ENCODE measurements at places on chromosomes 11 and 22. TPM values are rescaled to one million over a fixed set of nuclear protein-coding genes. Genes with fewer than 3 reads are reported as not detected.

DNA sequence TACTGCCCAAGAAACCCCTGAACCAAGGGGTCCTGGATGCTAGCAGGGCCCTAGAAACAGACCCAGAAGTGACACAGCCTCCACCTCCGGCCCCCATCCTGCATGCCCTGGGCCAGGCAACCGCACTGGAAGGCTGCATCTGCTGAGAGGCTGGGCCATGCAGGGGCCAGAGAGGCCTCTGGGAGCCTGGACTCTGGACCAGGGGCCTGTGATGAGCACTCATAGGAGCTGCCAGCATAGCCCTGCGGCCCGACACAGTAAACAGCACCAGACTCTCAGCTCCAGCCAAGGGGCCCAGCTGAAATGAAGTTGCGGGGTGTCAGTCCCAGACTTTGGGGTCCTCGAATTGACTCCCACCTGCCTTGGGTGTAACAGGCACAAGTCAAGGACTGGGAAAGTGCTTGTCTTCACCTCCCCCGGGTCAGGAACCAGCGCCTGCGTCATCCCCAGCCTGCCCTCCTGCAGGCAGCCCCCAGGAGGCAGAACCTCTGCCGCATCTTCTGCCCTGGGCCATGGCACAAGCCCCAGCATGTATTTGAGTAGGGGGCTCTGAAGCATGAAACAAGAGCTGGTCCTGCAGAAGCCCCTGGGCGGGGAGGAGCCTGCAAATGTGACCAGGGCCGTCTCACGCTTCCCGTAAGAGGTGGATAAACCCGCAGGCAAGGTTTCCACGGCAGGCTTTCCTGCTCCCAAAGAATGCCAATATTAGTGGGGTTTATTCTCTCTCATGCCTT, 25.2 kb upstream of the CCND1 start:
- no peaks in the 10 kb centered on the region for H3K36me3 ChIP-seq
- no peak overlapping the region for H3K27ac ChIP-seq

DNA sequence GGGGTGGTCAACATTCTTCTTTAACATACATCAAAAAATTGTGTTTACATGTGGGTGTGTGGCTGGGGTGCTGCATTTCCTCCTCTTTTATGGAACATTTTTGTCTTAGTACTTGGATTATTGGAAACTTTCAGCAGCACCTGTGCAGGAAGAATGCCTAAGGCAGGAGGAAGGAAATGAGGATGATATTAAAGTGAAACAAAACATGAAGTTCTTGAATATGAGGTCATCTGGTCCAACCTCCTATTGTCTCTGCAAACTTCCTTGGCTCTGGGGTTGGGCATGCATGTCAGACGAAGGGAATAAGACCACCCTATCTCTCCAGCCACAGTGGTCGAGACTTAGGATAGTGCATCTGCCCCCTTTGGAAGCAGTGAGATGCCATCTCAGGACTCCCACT, 20.6 kb upstream of the OR9Q1 start:
- H3K27me3 ChIP-seq: no peaks in the 10 kb centered on the region
- no peak overlapping the region for H3K27ac ChIP-seq
- no peak for DNase-seq
- no peaks in the 10 kb centered on the region for H3K36me3 ChIP-seq
- H3K4me3 ChIP-seq: no peak overlapping the region
- no peaks in the 10 kb centered on the region for H3K4me1 ChIP-seq

The KCNQ1 gene
- total RNA-seq: not detected

The LSP1 gene
- 26.9 TPM for total RNA-seq

The YPEL4 gene
- 0.24 TPM for total RNA-seq

GRCh38 chr11:121194731-121195596, 93.9 kb downstream of the TECTA start:
- H3K27me3 ChIP-seq: peaks cover 26% of the 10 kb centered on the region
- H3K27ac ChIP-seq: no peak overlapping the region
- no peak for DNase-seq

GRCh38 chr22:31305194-31305593, 12.9 kb upstream of the PIK3IP1 start:
- no peaks in the 10 kb centered on the region for H3K36me3 ChIP-seq
- H3K4me1 ChIP-seq: no peaks in the 10 kb centered on the region
- no peak for DNase-seq
- peaks cover 48% of the 10 kb centered on the region for H3K27me3 ChIP-seq
- H3K4me3 ChIP-seq: no peak overlapping the region

GRCh38 chr11:29447821-29448220, 569.0 kb downstream of the KCNA4 start:
- DNase-seq: no peak
- no peaks in the 10 kb centered on the region for H3K36me3 ChIP-seq
- peaks cover 19% of the 10 kb centered on the region for H3K4me1 ChIP-seq
- H3K27ac ChIP-seq: no peak overlapping the region
- no peaks in the 10 kb centered on the region for H3K27me3 ChIP-seq

The CRYBB3 gene
- not detected for total RNA-seq

The OLFML1 gene
- total RNA-seq: 59.7 TPM

GRCh38 chr11:10268746-10269488, 25.1 kb downstream of the SBF2 start:
- DNase-seq: no peak
- no peaks in the 10 kb centered on the region for H3K36me3 ChIP-seq
- H3K27me3 ChIP-seq: no peaks in the 10 kb centered on the region
- H3K4me1 ChIP-seq: peaks cover 39% of the 10 kb centered on the region

The CAT gene
- 18.4 TPM for total RNA-seq

The FAM83F gene
- total RNA-seq: not detected

The NUDT22 gene
- total RNA-seq: 43.7 TPM

DNA sequence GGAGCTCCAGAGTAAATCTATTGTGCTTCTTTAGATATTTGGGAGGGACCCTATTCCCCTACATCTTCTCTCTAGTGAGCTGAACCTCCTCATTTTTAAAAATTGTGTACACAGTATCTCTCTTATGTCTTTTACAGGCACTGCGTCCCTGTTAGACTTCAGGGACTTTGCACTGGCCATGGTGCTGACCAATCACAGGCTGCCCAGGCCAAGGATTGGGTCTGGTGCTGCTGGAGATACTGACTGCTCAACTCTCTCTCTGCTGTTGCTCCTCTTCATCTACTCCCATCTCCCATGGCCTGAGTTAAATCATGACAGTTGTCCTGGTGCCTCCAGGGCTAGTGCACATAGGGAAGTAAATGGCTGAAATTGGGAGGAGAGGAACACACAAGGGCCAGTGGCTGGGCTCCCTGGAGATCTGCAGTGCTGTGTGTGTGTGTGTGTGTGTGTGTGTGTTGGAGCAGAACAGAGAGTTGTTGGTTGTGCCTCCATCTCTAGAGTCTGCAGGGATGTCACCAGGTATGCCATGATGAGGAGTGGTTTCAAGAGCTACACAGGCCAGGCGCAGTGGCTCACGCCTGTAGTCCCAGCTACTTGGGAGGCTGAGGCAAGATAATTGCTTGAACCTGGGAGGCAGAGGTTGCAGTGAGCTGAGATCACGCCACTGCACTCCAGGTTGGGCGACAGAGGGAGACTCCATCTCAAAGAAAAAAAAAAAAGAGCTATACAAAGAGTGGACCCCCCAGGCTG, 155.3 kb downstream of the ST3GAL4 start:
- no peak overlapping the region for H3K27ac ChIP-seq
- no peaks in the 10 kb centered on the region for H3K36me3 ChIP-seq
- H3K4me3 ChIP-seq: no peak overlapping the region
- no peaks in the 10 kb centered on the region for H3K4me1 ChIP-seq

- DNase-seq: no peak
- peaks cover 11% of the 10 kb centered on the region for H3K4me1 ChIP-seq
- H3K27me3 ChIP-seq: peaks cover 9% of the 10 kb centered on the region
- no peak overlapping the region for H3K27ac ChIP-seq
- no peak overlapping the region for H3K4me3 ChIP-seq
- peaks cover 1% of the 10 kb centered on the region for H3K36me3 ChIP-seq
Measured at GRCh38 chr11:27022659-27023251, 17.9 kb upstream of the BBOX1 start.

The FAM89B gene
- total RNA-seq: 84.2 TPM

The PLA2G3 gene
- 0.13 TPM for total RNA-seq

DNA sequence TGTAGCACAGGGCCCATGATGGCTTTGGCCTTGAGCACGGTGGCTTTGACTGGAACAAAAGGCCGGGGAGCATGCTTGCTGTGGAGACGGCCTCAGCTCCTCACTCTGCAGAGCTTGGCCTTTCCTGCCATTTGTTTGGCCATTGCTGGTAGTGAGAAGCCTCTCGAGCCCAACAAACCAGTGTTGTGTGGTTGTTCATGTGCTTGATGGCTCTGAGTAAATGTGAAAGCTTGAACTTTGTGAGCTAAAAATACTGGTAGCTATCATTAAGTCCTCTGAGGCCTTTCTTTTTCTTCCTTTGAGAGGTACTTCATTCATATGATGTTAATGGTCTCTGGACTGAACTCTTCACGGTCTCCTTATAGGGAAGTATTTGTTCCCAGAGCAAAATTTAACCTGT, 39.6 kb downstream of the NAT10 start:
- H3K27ac ChIP-seq: no peak overlapping the region
- H3K4me3 ChIP-seq: no peak overlapping the region
- no peak for DNase-seq
- H3K27me3 ChIP-seq: no peaks in the 10 kb centered on the region

The PTPRCAP gene
- 0.89 TPM for total RNA-seq

DNA sequence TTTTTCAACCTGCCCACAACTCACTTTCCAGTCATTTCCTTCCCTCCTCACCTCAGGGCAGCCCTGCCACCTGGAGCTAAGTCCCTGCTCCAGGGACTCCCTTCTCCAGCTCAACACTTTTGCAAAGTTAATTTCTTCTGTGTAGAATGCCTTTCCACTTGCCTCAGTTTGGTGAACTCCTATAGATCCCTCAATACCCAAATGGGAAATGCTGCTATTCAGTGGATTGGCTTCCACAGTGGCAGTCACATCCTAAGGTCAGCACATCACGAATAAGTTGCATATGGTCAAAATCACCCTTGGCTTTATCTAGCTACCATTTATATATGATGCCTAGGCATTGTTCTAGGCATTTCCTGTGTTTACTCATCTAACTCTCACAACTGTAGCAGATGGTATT, 23.6 kb downstream of the GDPD5 start:
- peaks cover 25% of the 10 kb centered on the region for H3K4me1 ChIP-seq
- DNase-seq: no peak
- no peaks in the 10 kb centered on the region for H3K27me3 ChIP-seq
- no peak overlapping the region for H3K27ac ChIP-seq
- H3K36me3 ChIP-seq: no peaks in the 10 kb centered on the region

- no peaks in the 10 kb centered on the region for H3K27me3 ChIP-seq
- H3K27ac ChIP-seq: peak overlapping the region; percentile 68
- peaks cover 32% of the 10 kb centered on the region for H3K4me1 ChIP-seq
- H3K36me3 ChIP-seq: no peaks in the 10 kb centered on the region
- no peak overlapping the region for H3K4me3 ChIP-seq
- DNase-seq: no peak
Measured at GRCh38 chr11:122749005-122749687, 89.2 kb upstream of the CRTAM start.

The GGTLC3 gene
- not detected for total RNA-seq

The KRTAP5-9 gene
- not detected for total RNA-seq

- peaks cover 14% of the 10 kb centered on the region for H3K4me1 ChIP-seq
Measured at GRCh38 chr22:48654492-48654891, 1173.2 kb downstream of the BRD1 start.

The MS4A4A gene
- total RNA-seq: not detected

- no peak overlapping the region for H3K4me3 ChIP-seq
- no peak overlapping the region for H3K27ac ChIP-seq
- H3K4me1 ChIP-seq: no peaks in the 10 kb centered on the region
- DNase-seq: no peak
- H3K36me3 ChIP-seq: no peaks in the 10 kb centered on the region
- H3K27me3 ChIP-seq: peaks cover 32% of the 10 kb centered on the region
Measured at GRCh38 chr11:2599561-2600189, 100.1 kb downstream of the KCNQ1OT1 start.

- H3K4me3 ChIP-seq: no peak overlapping the region
- no peaks in the 10 kb centered on the region for H3K27me3 ChIP-seq
- DNase-seq: no peak
- no peaks in the 10 kb centered on the region for H3K36me3 ChIP-seq
Measured at GRCh38 chr22:27097933-27098332, 440.5 kb downstream of the MIAT start.

- H3K27ac ChIP-seq: no peak overlapping the region
- DNase-seq: no peak
- H3K36me3 ChIP-seq: no peaks in the 10 kb centered on the region
- H3K4me3 ChIP-seq: no peak overlapping the region
- H3K27me3 ChIP-seq: peaks cover 23% of the 10 kb centered on the region
Measured at GRCh38 chr11:82639251-82639650, 94.4 kb downstream of the FAM181B start.

- H3K27me3 ChIP-seq: peaks cover 25% of the 10 kb centered on the region
- no peak overlapping the region for H3K4me3 ChIP-seq
- peaks cover 10% of the 10 kb centered on the region for H3K4me1 ChIP-seq
- H3K36me3 ChIP-seq: no peaks in the 10 kb centered on the region
Measured at GRCh38 chr11:130215531-130216220, 56.1 kb downstream of the ST14 start.

The TPP1 gene
- 171 TPM for total RNA-seq

The INPP5J gene
- 3.5 TPM for total RNA-seq

- H3K27ac ChIP-seq: no peak overlapping the region
- no peak for DNase-seq
- no peak overlapping the region for H3K4me3 ChIP-seq
- peaks cover 19% of the 10 kb centered on the region for H3K36me3 ChIP-seq
- H3K4me1 ChIP-seq: peaks cover 42% of the 10 kb centered on the region
Measured at GRCh38 chr22:20517422-20517821, 10.0 kb downstream of the MED15 start.

DNA sequence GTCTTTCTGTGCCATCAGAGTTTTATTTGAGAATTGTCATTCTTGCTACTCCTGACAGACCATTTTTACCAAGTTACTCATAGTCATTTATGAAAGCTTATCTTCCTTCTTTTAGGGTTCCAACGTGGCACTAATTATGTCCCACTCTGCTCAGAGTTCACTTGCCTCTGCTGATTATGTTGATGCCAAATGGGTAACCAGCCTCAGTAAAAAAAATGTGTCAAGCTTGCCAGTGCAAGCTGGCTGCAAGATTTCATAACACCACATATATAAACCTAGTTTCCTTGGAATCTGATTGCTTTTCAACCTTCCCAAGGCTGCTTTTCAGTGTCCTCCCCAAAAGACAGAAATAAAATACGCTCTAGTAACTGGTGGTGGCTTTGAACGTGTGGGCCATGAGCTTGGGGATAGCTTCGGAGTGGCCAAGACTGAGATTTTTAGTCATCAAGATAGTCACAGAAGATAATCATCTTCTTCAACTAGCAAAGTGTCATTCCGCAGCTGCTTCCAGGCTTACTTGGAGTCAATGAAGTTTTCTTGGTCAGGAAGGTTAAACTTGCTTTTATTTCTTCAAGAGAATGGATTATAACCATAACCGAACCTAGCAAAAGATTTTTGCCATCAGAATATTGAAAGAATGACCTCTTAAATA, 29.5 kb upstream of the APOA1 start:
- DNase-seq: no peak
- H3K4me3 ChIP-seq: no peak overlapping the region
- H3K27ac ChIP-seq: no peak overlapping the region
- H3K27me3 ChIP-seq: no peaks in the 10 kb centered on the region
- peaks cover 10% of the 10 kb centered on the region for H3K4me1 ChIP-seq

GRCh38 chr11:114074546-114075343, 15.2 kb downstream of the ZBTB16 start:
- peaks cover 41% of the 10 kb centered on the region for H3K27me3 ChIP-seq
- H3K36me3 ChIP-seq: peaks cover 34% of the 10 kb centered on the region
- H3K4me1 ChIP-seq: peaks cover 58% of the 10 kb centered on the region
- H3K4me3 ChIP-seq: no peak overlapping the region
- DNase-seq: no peak

The MMP13 gene
- total RNA-seq: 0.21 TPM
